ENCODE measurements at places on chromosomes 11 and 22.

DNA sequence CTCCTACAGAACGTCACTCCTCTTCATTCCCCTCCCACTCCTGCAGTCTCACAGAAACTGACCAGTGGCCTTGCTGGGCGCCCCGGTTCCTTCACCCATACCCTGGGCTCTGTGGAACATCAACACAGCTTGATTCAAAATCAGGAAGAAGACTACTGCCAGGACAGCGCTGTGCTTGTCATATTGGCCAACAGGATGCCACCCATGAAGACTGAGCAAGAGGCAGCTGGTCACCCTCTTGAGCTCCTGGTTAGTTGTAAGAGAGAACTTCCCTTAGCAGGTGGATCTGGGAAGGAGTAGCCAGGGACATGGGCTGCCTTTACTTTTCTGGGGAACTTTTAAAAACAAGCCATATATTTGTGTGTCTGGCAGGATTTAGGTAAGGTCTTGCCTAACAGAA is 110.4 kb upstream of the TIMP3 start:
- DNase-seq, result no peak

- no peak for DNase-seq
These were observed 261.5 kb downstream of the LARGE1 start for GRCh38 chr22:33658775-33659174.

DNA sequence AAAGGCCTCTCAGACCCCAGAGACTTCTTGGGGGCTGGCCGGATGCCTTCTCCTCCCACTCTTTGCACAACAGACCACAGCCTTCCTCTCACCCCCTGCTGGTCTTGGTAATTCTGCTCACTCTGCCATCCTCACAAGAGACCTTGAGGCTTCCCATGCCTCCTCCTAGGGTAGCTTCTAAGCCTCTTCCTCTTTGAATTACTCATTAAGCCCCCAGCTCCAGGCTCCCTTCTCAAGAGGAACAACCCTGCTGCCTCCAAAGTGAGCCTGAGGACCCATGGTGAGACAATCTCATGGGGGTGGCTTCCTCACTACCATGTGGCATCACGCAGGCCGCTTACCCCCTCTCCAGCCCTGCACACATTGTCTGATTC is 184.6 kb upstream of the SYT13 start:
- DNase-seq, result no peak

- DNase-seq, result no peak
These were observed 126.0 kb upstream of the TTC12 start for GRCh38 chr11:113188371-113188834.

DNA sequence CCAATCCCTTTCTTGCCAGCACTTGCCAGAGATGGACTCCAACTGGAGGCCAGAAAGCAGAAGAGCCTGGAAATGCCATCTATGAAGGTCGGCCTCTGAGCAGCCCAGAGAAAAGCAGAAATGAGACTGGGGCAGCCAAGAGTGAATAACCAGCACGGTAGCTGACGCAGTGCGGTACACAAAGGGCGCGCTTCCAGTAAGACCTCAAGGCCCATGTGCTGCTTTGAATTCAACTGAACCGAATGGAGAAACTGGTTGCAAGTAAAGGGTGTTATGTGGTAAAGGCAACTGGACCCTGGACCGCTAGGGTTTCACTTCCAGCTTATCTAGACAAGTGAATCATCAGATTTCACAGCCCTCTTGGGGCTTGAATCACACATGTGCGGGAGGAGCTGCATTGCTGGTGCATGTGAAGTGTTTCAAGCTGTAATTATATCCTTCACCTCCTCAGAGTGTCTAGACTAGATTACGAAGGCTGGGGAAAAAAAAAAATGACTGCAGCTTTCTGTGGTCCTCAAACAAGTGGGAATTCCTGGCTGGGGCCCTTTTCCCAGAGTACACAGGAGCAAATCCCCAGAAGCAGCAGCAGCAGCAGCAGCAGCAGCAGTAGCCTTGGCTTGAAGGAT is 128.9 kb downstream of the CCDC34 start:
- DNase-seq, result no peak

Data from T-helper 9 cell (primary cell).